NCI-H187 (cell line): ENCODE measurements at places on chromosomes 3 and 15.

DNA sequence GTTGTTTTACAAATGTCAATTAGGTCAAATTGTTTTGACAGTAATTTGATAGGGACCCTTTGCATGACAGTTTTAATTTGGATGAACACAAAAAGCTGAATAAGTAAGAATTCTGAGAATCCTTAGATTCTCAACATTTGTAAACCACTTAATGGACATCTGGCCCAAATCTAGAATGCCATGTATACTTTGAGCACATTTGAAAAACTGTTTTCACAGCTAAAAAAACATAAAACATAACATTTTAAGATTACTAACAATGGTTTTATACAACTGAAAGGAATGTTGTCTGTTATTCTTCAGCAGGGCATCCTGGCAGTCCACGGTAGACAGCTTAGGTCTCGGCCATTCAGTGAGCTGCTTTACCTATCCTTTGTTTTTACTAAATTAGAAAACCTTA, 34.5 kb upstream of the TM2D3 start:
- no peak for DNase-seq

DNA sequence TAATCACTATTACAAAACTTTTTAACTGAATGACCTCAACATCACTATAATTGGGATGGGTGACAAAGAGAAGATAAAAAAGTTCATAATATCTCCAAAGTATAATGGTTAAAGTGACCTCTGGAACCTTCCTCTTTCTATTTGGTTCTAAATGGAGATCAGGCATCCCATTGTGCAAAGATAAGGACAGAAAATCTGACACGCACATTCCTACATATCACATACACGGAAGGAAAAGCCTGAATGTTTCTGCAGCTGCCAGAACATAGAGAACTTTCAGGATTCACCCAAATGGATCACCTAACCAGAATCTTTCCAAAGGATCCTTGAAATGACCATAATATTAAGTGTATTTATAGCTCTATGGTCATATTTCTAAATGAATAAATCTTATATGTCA, 128.2 kb downstream of the TFDP2 start:
- DNase-seq, result no peak

GRCh38 chr3:14194865-14195264, 16.2 kb downstream of the LSM3 start:
- no peak for DNase-seq

DNA sequence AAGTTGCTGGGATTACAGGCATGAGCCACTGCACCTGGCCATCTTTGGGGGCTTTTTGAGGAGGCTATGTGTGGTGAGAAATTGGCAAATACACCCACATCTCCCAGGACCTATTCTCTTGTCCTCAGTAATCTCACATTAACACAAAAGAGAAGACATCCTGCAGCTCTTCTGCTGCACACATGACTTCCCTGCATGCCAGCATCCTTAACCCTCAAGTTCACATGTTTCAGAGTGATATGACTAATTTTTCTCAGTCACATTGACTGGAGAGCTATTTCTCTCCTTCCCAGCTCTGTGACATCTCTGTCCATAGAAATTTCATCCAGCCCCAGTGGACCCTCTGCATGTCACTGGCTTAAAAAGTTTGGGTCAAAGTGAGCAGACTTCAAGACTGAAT, 1.9 kb upstream of the SKIC8 start:
- no peak for DNase-seq

DNA sequence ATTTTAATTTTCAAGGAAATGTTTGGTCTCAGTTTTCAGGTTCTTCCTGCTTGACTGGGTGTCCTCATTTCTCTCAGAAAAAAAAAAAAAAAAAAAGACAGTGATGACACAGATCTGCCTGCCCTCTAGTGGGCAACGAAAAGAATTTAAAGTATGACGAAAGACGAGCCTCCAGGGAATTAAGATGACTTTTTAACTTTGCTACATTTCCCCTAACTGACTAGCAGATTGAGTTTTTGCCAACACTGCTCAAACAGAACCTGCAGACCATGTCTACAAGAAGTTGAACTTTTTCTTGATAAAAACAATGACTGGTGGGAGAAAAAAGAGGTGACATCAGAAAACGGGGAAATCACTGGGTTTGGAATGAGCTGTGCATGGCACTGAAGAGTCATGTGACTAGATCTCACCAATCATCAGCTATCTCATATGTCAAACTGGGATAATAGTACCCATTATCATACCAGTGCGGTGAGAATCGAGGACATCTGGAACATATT, 40.8 kb downstream of the EOMES start:
- no peak for DNase-seq

DNA sequence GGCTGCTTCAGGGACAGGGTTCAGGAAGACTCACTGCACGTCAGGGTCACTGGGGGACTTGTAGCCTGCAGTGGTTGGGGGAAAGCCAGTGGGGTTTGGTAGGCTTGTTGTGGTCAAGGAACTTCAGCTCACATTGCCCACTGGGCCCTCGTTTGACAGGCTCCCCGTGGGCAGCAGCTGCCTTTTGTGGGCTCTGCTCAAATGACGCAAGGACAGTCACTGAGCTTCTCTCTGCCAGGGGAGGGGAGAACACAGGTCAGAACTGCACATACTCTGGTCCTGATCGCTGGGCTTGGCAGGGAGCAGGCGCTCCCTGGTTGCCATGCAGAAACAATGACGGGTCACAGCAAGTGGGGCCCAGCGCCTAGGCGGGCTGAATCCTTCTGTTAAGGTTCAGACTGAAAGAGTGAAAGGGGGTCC, 45.5 kb downstream of the FAM174B start:
- DNase-seq, result no peak
